ENCODE measurements at places on chromosomes 16 and 17.

DNA sequence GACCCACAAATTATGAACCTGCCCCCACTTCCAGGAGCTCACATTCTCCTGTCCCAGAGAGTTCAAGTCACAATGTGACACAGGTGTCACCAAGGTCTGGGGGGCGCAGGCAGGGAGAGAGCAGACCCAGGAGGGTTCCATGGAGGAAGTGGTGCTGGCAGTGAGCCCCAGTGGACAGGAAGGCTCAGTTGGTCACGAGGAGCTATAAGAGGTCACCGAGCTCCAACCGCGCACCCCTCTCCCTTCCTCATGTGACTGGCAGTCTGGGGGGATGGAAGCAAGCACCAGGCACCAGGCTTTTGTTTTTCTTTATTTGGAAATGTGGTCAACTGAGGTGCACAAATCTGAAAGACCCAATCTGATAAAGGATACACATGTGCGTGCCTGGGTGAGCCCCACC lies 2.5 kb downstream of the ITGAD start:
- DNase-seq = no peak

- no peak for DNase-seq
Measured at GRCh38 chr17:83076938-83077337, 2.5 kb upstream of the METRNL start.

DNA sequence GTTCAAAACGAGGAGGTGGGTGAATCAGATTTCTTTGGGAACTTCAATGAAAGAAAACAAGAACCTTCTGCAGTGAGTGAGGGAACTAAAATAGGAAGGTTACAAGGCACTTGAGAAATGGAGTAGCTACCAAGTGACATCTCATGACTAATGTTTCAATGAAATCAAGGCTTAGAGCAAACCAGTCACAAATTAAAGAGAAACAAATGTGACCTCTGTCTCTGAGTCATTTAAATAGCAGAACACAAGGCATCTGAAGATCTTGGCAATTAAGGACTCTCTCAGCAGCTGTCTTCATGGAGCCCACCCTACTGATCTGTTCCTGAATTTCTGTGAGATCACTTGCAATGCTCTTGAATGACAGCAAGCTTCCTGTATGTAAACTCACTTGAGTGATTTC lies 109.5 kb downstream of the CDH11 start:
- DNase-seq = no peak

DNA sequence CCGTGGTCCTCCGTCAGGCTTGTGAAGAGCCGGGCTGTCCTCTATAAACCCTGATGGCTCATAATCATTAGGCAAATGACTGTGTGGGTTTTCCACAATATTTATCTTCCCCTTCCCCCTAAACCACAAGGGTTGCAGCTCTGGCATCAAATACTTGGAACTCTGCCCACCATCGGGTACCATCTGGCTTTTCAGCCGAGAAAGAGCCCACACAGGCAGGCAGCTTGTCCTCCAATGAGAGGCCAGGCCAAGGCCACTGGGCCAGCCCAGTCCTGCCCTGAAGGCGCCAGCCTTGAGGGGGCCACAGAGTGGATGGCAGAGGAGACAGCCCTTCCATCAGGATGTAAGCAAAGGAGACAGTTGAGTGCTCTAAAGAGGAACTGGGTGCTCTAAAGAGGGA lies 31.8 kb upstream of the NAT9 start:
- DNase-seq = no peak

DNA sequence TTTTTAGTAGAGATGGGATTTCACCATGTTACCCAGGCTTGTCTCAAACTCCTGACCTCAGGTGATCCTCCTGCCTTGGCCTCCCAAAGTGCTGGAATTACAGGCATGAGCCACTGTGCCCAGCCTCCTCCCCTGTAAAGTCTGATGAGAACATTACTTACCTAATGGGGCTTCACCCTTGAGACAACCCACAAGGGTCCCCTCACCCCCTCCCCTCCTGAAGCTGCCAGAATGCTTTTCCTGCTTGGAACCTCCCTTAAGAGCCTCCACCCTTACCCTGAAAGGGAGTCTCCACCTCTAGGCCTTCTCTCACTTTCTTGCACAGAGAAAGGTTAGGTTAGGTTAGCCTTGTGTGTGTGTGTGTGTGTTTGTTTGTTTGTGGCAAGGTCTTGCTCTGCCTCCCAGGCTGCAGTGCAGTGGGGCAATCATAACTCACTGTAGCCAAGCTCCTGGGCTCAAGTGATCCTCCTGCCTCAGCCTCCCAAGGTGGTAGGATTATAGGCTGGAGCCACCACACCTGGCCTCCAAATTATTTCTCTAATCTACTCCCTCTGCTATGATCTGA lies 8.9 kb downstream of the SLC5A11 start:
- no peak for DNase-seq

DNA sequence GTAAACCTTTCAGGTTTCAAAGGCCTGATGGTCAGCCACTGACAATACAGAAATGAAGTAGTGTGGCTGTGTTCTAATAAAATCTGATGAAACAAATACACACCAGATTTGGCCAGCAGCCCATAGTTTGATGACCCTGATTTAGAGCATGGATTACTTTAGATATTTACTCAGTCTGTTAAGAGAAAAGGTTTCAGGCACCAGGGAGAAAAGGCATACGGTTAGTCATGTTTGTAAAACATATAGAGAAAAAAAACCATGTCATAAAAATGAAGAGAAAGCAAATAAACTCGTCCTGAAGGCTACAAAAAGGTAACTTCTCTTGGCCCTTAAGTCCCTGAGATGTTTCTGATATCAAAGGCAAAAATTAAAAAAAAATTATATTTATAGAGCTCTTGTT lies 112.1 kb downstream of the ADAMTS18 start:
- DNase-seq = no peak

DNA sequence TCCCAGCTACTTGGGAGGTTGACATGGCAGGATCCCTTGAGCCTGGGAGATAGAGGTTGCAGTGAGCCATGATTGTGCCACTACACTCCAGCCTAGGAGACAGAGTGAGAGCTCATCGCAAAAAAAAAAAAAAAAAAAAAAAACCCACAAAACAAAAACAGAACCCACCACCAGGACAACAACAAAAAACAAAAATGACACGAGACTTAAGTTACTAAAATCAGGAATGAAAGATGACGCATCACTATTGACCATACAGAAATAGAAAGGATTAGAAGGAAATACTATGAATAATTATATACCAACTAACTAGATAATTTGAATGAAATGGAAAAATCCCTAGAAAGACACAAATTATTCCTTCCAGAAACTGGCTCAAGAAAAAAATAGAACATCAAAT lies 432.4 kb upstream of the PMFBP1 start:
- DNase-seq = no peak

- DNase-seq = no peak
Measured at GRCh38 chr17:5272322-5272721, 9.8 kb upstream of the RABEP1 start.
